Omental fat pad (tissue), 4 donors: ENCODE measurements at places on chromosomes 12 and 14. TPM values are rescaled to one million over a fixed set of nuclear protein-coding genes. Genes with fewer than 3 reads are reported as not detected.

Gene AQP2
- total RNA-seq, result not detected

Gene COX8C
- total RNA-seq, result not detected

Gene NXPH4
- total RNA-seq, result 2.4 TPM

Gene DACT1
- 2.7 TPM for total RNA-seq

Gene ARHGEF40
- total RNA-seq, result 30.0 TPM

Gene CABP1
- total RNA-seq, result 2.1 TPM

Gene CRIP1
- total RNA-seq, result 88.6 TPM

Gene AQP5
- total RNA-seq, result not detected

Gene PLCZ1
- total RNA-seq, result not detected

Gene IL22
- total RNA-seq, result not detected

- no peak for DNase-seq
Observed at GRCh38 chr14:75904311-75904710, 77.5 kb downstream of the TGFB3 start.

DNA sequence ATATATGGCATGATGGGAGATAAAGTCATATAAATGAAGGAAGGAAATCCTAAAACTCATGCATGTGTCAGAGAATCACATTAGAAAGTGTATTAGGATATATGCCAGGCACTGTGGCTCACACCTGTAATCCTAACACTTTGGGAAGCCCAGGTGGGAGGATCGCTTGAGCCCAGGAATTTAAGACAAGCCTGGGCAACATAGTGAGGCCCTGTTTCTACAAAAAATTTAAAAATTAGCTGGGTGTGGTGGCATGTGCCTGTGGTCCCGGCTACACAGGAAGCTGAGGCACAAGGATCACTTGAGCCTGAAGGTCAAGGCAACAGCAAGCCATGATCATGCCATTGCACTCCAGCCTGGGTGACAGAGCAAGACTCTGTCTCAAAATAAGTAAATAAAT, 130.3 kb upstream of the ARID2 start:
- DNase-seq, result no peak

- DNase-seq, result no peak
Observed at GRCh38 chr14:102579696-102580549, 12.5 kb upstream of the RCOR1 start.

GRCh38 chr12:106910202-106910601, 45.5 kb upstream of the TMEM263 start:
- DNase-seq, result no peak

DNA sequence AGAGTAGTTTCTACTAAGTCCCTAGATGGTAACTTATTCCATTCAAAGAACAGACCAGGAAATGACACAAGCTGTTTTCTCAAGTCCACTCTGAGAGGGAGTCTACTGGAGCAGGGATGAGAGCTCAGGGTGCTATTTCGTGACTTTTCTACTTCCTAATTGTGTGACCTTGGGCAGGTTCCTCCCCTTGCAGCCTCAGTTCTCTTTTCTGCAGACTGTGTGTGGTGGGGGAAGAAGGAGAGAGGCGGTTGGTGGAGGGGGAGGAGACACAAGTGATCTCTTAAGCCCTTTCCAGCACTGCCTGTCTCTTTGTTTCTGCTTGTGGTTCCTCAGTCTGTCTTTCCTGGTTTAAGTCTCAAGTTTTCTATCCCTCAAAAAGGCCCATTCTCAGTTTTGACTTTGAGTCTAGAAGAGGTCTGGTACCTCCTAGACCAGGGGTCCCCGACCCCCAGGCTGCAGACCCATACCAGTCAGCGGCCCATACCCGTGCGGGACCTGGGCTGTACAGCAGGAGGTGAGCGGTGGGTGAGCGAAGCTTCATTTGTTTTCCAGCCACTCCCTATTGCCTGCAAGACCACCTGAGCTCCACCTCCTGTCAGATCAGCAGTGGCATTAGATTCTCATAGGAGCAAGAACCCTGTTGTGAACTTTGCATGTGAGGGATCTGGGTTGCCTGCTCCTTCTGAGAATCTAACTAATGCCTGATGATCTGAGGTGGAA, 10.7 kb downstream of the FGF6 start:
- DNase-seq, result no peak

- no peak for DNase-seq
Observed at GRCh38 chr12:130483616-130484180, 146.0 kb downstream of the PIWIL1 start.

DNA sequence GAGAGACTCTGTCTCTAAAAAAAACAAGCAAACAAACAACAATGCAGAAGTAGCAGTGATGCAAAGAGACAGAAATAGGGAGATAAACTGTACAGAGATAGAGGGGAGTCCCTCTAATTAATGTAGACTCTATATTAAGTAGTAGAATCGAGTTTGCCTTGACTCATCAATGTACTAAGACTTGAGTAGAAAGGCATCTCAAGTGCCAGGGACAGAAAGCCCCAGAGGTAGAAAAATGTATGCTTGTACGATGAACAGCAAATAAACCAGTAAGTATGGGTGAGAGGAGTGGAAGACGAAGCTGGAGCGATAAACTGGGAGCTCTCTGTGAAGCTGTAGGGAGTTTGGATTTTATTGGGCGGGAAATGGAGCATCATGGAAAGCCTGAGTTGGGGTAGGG, 208.2 kb downstream of the SSPN start:
- no peak for DNase-seq

DNA sequence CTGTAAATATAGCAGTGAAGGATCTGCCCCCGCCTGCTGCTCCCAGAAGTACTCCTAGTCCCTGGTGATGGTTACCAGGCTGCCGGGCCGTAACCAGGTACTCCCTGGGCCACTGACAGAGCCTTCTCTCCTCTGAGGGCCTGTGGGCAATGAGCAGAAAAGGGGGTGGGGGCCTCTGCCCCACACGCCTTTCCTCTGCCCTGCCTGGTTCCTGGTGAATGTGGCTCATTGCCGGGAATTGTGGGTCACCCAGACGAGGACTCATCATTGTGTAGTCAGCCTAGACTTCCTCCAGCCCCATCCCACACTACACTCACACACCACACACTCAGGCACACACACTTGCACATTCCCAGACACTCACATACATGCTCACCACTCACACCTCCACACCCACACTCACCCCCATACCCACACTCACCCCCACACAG, 35.7 kb upstream of the ACTN1 start:
- no peak for DNase-seq

GRCh38 chr14:56744016-56744415, 66.3 kb downstream of the OTX2 start:
- DNase-seq, result no peak

GRCh38 chr12:1977588-1977987, 26.7 kb downstream of the DCP1B start:
- DNase-seq, result no peak

DNA sequence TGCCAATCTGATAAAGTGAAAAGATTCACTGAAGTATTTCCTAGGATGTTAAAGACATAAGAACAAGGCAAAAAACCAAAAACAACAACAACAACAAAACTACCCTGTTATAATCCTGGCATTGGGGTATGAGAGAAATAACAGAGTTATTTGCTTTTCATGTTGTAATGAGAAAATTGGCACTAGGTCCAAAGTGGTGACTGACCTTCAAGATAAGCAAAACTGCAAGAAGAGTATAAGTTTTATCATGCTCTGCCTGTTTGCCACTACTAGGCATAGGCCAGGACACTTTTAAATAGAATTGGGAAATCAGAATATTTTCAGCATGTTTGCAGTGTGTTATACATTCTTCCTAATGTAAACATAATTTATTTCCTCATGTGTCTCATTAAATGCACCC, 140.1 kb upstream of the CPM start:
- no peak for DNase-seq

DNA sequence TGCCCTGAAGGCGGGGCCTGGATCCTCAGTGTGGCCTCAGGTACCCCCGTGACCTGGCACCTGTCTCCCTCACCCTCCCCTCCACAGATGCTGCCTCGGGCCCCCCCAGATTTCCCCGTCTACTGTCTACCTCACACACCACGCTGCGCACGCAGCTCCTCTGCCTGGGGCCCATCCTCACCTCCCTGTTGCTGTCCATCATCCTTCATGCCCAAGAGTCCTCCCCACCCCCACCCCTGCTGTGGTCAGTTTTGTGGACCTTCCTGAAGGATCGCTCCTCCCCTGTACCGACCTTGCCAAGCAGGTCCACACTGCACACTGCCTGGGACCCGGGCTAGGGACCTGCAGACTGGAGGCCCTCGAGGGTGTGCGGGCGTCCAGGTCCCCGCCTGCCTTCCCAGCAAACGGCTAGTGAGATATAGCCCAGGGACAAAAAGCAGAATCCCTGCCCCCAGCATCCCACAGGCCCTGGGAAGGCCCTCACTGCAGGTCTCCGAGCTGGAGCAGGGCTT, 197.4 kb upstream of the DIO3 start:
- no peak for DNase-seq

DNA sequence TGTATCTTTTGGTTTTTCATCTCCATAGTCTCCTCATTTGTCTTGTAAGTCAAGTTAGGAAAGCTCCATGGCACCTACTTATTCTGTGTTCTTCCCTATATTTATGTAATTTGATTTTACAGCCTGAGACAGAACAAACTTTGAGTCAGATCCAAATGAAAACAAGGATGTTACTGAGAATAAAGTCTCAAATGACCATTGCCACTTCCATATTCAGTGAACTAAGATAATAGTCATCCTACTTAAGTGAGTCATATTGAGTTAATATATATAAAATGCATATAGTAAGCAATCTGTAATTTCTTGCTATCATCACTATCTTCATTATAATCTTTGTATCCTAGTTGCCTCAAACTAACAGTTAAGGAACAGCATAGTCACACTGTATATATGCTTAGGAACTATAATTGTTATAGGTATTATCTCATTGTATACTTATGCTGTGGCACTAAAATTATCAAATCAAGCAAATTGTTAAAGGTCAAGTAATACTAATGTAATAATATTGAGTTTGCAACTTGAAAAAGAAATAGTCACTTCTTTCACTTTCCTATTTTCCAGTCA, 30.8 kb downstream of the TMTC3 start:
- DNase-seq, result no peak

DNA sequence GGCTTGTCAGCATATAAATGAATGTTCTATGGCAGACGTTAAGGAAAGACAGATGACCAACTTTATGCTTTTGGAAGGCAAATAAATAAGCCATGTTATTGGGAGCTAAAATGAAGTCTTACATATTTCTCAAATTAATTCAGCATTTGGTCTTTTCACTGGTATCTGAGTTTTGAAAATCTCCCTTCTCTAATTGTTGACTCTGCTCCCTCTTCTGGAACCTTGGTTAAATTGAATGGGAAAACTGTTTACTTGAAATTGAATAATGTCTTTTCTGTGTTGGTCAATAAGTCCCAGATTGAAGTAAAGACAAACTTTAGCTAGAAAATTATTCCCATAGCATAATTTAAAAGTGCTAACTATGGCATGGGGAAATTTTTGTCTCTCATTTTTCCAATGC, 38.7 kb downstream of the LGR5 start:
- DNase-seq, result no peak

- no peak for DNase-seq
Observed at GRCh38 chr12:76943008-76943407, 64.2 kb upstream of the CSRP2 start.

DNA sequence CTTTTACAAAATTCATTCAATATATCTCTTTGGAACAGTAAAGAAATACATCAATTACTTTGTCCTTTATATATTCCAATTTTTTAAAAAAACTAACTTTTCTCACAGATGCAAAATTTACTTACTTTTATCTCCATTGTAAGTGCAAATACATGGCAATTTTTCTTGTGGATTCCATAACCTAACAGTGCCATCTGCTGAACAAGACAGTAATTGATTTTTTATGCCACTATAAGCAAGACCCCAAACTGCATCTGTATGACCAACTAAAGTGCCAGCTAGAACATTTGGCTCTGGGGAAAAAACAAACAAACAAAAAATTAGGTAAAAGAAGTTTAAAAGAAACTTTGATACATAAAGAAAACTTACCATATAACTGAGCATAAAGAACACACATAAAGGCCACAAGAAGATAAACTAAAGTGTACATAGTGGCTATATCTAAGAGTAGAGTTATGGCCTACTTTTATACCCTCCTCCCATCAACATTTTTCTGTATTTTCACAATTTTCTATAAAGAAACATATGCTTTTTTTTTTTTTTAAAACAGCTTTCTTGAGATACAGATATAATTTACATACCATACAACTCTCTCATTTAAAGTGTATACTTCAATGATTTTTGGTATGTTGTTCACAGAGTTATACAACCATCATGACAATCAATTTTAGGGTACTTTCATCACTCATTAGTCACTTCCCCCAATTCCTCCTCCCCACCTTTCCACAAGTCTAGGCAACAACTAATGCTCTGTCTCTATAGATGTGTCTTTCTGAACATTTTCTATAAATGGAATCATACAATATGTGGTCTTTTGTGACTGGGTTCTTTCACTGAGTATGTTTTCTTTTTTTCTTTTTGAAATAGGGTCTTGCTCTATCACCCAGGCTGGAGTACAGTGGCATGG, 32.6 kb downstream of the COCH start:
- DNase-seq, result no peak

GRCh38 chr12:118590406-118591150, 214.2 kb downstream of the SUDS3 start:
- no peak for DNase-seq

DNA sequence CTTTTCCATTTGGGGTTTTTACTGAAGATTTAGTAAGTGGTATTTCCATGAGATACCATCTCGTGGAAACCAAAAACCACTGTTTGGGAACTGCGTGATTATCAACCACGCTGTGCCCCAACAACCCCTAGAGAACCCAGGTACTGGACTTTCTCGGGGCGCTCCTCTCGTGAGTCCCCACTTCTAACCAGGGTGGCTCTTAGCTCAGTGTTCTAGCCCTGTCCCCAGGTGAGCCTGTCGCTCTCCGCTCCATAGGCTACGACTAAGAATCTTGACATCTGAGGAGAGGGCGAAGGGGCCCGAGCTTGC, 686 bp downstream of the MCRS1 start:
- no peak for DNase-seq

- no peak for DNase-seq
Observed at GRCh38 chr12:62191491-62192179, 68.6 kb upstream of the USP15 start.

DNA sequence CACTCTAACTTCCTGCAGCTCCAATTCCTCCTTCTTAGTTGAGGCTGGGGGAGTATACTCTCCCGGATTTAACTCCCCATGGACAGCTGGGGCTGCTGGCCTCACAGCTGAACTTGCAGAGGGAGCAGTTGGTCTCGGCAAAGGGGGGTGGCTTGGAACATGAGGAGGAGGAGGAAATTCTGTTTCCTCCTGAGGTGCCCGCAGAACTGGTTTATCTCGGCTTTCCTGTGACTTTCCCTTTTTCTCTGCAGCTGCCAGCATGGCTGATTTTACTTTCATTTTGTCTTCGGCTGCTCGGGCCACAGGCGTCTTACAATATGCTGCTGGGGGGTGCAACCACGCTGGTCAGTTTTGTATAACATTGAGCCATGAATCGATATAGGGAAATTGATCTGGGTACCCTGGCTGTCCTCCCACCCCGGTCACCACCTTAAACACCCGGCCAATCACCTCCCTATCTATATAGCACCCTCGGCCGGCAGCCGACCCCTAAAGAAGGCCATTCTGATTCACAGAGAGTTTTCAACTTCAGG, 1317.6 kb downstream of the TMEM121 start:
- DNase-seq, result no peak

GRCh38 chr14:92105893-92106142, 564 bp downstream of the ATXN3 start:
- no peak for DNase-seq
